GM12878 (cell line): ENCODE measurements at places on chromosomes 11 and 22. TPM values are rescaled to one million over a fixed set of nuclear protein-coding genes. Genes with fewer than 3 reads are reported as not detected.

GRCh38 chr22:33049119-33049729 lies 9.0 kb downstream of the SYN3 start:
- no peaks in the 10 kb centered on the region for H3K4me1 ChIP-seq
- no peak overlapping the region for H3K4me3 ChIP-seq
- no peaks in the 10 kb centered on the region; the same call in 1 of the 2 replicates for H3K27me3 ChIP-seq
- peak; percentile 5 for DNase-seq

GRCh38 chr11:22688914-22689313 lies 22.5 kb downstream of the GAS2 start:
- H3K27me3 ChIP-seq = no peaks in the 10 kb centered on the region
- no peak for DNase-seq
- H3K4me1 ChIP-seq = no peaks in the 10 kb centered on the region
- H3K36me3 ChIP-seq = no peaks in the 10 kb centered on the region

- H3K4me3 ChIP-seq = no peak overlapping the region
- H3K27me3 ChIP-seq = peaks cover 4% of the 10 kb centered on the region
- no peaks in the 10 kb centered on the region for H3K36me3 ChIP-seq
These were observed 2.8 kb downstream of the HTR3A start for GRCh38 chr11:113977701-113978100.

- no peak for DNase-seq
- H3K4me3 ChIP-seq = peak overlapping the region; percentile 95
- H3K36me3 ChIP-seq = no peaks in the 10 kb centered on the region
- H3K27me3 ChIP-seq = no peaks in the 10 kb centered on the region
- peak overlapping the region; percentile 100 for H3K27ac ChIP-seq
These were observed 1.1 kb downstream of the NEAT1 start for GRCh38 chr11:65423516-65424204.

GRCh38 chr11:19577976-19578619 lies 134.5 kb upstream of the NAV2 start:
- H3K4me1 ChIP-seq = no peaks in the 10 kb centered on the region
- no peaks in the 10 kb centered on the region for H3K36me3 ChIP-seq
- H3K27me3 ChIP-seq = no peaks in the 10 kb centered on the region; the same call in 1 of the 2 replicates
- DNase-seq = no peak

GRCh38 chr11:3222941-3223915 lies 4.6 kb upstream of the MRGPRG start:
- DNase-seq = no peak
- H3K27ac ChIP-seq = no peak overlapping the region
- no peaks in the 10 kb centered on the region for H3K4me1 ChIP-seq
- H3K4me3 ChIP-seq = no peak overlapping the region

GRCh38 chr11:17393472-17393871 lies 5.0 kb upstream of the KCNJ11 start:
- no peak for DNase-seq
- H3K36me3 ChIP-seq = no peaks in the 10 kb centered on the region
- no peaks in the 10 kb centered on the region for H3K4me1 ChIP-seq

Gene CAPN5
- 0.19 and 0.33 TPM in 2 replicates for total RNA-seq

Gene ZDHHC5
- total RNA-seq = 59.9 and 61.3 TPM in 2 replicates
